ENCODE measurements at places on chromosomes 5 and 9.

GRCh38 chr5:171454549-171454948 lies 35.1 kb downstream of the FGF18 start:
- no peak for DNase-seq

GRCh38 chr9:89358376-89358916 lies 40.1 kb downstream of the SECISBP2 start:
- no peak for DNase-seq

GRCh38 chr5:12013351-12013750 lies 109.1 kb upstream of the CTNND2 start:
- no peak for DNase-seq

DNA sequence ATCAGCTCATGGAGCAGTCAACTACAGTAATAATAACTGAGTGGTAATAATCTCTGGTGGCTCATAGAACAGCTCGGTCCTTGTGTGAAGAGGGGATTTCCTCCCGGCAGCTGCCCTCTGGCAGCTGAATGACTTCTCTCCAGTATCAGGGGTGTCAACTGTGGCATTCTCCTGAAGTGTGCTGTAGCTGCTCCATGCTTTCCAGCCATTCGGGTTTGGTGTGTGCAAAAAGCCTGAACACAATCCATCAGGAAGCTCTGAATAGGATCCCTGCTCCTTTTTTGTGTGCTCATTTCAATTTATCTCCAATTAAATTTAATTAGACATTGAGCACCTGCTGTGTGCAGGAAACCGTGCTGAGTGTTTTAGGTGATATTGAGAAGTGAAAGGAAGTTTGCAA lies 59.8 kb upstream of the BARX1 start:
- DNase-seq: no peak

DNA sequence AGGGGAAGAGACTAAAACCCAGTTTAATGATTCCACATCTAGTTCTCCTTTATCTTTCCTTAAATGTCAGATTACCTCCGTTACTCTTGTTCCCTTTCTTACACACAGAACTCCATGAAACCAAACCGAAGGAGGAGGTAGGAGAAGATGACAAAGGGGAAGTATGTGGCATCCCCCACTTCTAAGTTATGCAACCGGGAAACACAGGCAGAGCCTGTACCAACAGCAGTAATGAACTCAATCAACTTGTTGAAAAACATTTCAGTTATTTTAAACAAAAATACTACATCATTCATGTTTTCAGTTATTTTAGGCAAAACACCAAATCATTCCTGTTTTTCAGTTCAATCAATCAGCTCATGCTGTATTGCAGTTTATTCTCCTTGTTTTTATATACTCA lies 101.8 kb downstream of the PCSK1 start:
- no peak for DNase-seq

DNA sequence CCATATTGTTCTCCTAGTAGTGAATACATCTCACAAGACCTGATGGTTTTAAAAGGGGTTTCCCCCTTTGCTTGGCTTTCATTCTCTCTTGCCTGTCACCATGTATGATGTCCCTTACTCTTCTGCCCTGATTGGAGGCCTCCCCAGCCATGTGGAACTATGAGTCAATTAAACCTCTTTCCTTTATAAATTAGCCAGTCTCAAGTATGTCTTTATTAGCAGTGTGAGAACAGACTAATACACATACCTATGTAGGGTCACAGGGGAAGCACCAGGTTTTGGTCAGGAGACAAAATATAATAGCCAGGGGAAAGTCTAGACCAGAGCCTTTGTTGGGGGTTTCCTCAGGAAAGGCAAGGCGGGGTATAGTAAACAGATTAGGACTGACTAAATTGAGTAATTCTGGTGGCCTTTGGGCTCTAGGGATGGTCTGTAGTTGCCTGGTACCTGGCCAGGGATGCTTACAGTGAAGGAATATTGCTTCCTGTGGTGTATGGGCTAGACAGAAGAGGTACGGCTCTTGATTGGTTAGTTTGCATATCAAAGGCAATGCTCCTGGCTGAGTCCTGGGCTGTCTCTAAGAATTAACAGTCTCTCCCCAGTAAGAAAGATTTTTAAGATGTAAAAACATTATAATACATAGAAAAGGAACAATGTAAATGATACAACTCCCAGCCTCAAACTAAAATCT lies 254.5 kb downstream of the ELAVL2 start:
- DNase-seq: no peak
